ENCODE measurements at places on chromosomes 6 and 20. TPM values are rescaled to one million over a fixed set of nuclear protein-coding genes. Genes with fewer than 3 reads are reported as not detected.

SGK2 gene
- total RNA-seq, result not detected

- DNase-seq, result no peak
Measured at GRCh38 chr20:6212903-6213302, 90.1 kb upstream of the FERMT1 start.

GRCh38 chr6:104414723-104415122, 445.0 kb downstream of the HACE1 start:
- no peak for DNase-seq

- no peak for DNase-seq
Measured at GRCh38 chr20:18496042-18496441, 983 bp downstream of the RBBP9 start.

DNA sequence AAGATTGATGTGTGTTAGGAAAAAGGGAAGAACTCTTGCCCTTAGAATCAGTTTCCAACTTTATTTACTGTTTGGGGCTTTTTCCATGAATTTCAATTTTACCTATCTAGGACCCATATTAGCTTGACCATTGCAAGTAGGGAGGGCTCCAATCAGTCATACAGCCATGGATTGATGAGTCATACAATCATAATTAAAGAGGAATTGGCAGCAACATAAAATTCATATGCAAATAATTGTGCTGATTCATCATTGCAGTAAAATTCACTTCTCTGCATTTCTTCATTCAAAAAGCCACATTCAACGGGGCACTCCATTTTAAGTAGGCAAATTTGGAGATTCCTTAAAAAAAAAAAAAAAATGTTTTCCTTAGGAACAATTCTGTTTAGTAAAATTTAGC, 1016.4 kb downstream of the KIF16B start:
- no peak for DNase-seq

DNA sequence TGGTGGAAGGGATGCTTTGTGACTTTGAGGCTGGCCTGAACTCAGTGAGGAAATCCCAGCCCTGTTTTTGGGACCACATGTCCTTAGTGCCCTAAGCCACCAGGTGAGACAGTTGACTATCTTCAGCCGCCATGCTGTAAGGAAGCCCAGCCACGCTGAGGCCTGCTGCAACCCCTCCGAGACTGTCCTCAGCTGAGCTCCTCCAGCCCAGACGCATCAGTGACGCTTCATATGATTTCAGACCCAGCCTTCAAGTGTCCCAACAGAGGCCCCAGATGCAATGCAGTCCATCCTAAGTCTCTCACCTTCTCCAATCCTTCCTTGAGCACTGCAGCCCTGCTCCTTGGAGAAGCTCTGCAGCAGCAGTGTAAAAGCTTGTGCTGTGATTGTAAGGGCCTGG, 76.2 kb downstream of the NINL start:
- DNase-seq, result no peak
